ENCODE measurements at places on chromosomes 4 and X. TPM values are rescaled to one million over a fixed set of nuclear protein-coding genes. Genes with fewer than 3 reads are reported as not detected.
A peak's percentile ranks its signal among the peaks of the same experiment; 100 is the strongest.

GRCh38 chr4:8286719-8287342, 17.3 kb downstream of the HTRA3 start:
- no peak for DNase-seq

- no peak for DNase-seq
Measured at GRCh38 chr4:24927049-24927448, 14.2 kb upstream of the CCDC149 start.

- no peak for DNase-seq
Measured at GRCh38 chr4:1547131-1547855, 136.8 kb downstream of the FAM53A start.

DNA sequence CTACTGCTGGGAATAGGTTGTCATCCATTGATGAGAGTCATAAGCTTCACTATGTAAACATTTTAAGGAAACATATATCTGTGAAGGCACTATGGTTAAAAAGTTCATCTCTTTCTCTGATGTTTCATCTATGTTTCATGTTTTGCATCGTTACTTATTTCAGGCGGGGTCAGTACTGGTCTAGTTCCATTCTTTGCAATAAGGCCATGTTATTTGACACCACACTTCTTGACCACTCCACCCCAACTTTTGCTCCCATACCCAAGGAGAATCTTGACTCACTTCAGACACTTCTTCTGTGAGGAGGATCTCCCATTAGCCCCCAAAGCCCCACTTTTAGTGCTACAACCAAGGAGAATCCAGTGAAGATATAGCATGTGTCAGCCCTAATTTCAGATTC, 119.4 kb downstream of the GRIA3 start:
- no peak for DNase-seq

DNA sequence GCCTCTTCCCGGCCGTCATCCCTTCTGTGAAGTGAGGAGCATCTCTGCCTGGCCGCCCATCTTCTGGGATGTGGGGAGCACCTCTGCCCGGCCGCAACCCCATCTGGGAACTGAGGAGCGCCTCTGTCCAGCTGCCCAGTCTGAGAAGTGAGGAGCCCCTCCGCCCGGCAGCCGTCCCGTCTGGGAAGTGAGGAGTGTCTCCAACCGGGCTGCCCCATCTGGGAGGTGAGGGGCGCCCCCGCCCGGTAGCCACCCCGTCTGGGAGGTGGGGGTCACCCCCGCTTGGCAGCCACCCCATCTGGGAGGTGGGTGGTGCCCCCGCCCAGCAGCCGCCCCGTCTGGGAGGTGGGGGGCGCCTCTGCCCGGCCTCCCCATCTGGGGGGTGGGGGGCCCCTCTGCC, 142.3 kb downstream of the LAS1L start:
- no peak for DNase-seq

DNA sequence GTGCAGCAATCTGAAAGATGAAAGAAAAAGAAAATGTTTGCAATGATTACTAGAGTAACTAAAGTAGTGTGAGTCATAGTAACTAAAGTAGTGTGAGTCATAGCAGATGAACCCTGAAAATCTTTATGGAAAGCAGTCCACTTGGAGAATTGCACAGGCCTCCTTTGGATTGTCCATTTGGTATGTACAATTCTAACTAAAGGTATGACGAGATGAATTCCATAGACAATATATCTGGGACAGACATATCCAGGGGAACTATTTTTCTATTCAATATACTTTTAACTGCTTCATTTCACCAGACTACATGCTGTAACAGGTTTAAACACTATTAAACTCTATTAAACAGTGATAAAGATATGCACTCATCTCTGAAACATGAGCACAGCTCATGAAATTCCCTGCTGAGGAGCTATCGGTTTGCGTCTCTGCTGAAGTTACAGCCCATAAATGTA, 798.7 kb downstream of the PCDH7 start:
- no peak for DNase-seq

DNA sequence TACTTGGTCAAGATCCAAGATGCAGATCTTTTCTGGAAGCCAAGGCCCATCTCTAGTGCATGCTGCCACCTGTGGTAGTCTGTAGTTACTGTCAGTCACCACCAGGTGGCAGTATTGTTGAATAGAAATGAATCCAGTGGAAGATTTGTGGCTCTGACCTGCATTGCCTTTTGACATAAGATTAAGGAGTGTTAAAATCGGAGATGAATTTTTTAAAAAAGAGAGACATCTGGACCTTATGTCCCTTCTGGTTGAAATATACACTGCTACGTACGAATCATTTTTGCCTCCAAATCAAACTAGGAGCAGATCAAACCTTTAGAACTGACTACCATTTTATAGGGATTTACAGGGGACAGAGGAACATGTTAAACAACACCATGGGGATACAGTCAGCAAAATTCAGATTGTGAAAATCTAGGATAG, 46.9 kb upstream of the RHOH start:
- peak; percentile 77 for DNase-seq

TRPC3 gene
- not detected for total RNA-seq

GRCh38 chrX:17298564-17298963, 76.4 kb upstream of the NHS start:
- DNase-seq, result no peak

CASK gene
- 116 TPM for total RNA-seq

GRCh38 chr4:106579236-106579635, 210.7 kb upstream of the GIMD1 start:
- no peak for DNase-seq

UGT2A1 gene
- not detected for total RNA-seq

- no peak for DNase-seq
Measured at GRCh38 chrX:39133971-39134370, 332.7 kb downstream of the MID1IP1 start.

DNA sequence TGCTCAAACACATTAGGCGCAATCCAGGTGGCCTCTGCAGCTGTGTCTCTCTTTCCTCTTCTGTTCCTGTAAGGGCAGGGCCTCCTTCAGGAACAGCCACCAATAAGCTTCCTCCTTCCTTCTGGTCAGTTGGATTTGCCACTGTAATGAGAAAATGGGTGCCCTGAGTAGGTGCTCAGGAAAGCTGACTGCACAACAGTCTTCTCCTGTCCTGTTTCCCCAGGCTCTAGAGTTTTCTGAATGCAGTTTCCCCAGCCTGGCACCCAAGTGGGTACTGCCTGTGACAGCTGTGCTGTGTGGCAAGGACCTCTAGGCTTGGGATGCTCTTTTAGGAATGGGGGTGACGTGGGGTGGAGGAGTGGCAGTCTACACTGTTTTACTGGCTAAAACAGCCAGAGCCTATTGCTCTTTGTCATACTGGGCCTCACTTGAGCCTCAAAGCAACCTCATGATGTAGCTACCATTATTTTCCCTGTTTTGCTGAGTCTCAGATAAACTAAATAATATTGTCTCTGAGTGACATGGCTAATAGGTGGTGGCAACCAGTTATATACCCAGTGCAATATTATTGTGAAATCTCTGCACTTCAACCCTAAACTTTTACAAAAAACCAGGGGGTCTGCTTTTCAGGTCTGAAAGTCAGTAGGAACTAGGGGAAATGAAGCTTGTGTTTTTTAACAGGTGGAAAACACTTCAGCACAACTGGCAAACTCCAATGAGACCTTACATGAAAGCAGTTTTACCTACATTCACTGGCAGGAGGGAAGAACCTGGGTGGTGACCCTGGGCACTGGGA, 1.2 kb downstream of the CXCL2 start:
- DNase-seq, result no peak

DNA sequence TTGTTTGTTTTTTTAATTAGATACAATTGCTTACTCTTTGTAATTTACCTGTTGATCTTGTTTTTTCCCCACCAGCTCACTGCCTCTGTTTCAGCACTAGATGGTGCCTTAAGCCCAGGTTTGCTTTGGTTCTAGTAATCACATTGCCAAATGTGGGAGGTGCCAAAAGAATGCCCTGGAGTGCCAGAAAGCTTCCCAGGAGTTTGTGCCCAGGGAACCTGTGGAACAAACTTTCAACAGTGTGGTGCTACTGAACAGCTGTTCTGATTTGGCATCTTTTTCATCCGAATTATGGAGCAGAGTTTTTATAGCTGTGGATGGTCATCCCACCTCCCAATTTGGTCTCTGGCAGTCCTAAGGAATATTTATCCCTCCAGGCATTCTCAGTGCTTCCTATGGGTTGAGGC, 1000.7 kb downstream of the STIM2 start:
- no peak for DNase-seq

TRIM75 gene
- total RNA-seq, result not detected

DNA sequence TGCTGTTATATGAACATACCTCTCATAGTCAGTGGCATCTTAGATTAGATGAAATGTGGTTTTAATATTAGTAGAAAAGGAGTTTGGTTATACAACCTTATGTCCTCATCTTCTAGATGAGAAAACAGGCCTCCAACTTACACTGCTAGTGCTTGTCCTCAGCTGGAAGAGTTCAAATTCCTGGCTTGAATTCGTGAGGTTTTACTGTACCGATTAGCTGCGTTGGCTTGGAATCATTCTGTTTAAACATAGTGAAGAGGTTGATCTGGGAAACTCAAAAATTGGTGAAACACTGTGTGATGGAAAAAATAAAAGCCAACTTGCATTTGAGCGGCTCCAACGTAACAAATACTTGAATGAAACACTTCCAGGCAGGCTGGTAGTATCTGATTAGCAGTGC, 81.0 kb downstream of the LNX1 start:
- no peak for DNase-seq

GRCh38 chr4:2489841-2490552, 21.1 kb downstream of the RNF4 start:
- DNase-seq, result no peak

DNA sequence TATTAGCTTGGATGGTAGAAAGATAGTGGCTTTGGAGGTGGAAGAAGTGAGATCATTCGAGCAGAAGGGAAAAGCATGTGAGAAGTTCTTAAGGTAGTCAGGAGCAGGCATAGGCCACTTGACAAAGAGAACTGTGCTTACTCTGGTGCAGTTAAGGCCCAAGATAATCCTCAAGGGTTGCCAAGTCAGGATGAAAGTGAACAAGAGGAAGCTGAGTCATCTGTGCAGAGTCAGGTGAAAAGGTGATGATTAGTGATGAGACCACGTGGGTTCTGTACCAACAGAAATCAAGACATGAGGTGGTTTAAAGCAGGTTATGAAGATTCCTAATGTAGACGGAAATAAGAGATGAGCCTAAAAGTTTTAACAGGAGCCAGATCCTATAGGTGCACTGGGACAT, 369.8 kb downstream of the DTHD1 start:
- DNase-seq, result no peak

ATG4A gene
- total RNA-seq, result 7.6 TPM

DNA sequence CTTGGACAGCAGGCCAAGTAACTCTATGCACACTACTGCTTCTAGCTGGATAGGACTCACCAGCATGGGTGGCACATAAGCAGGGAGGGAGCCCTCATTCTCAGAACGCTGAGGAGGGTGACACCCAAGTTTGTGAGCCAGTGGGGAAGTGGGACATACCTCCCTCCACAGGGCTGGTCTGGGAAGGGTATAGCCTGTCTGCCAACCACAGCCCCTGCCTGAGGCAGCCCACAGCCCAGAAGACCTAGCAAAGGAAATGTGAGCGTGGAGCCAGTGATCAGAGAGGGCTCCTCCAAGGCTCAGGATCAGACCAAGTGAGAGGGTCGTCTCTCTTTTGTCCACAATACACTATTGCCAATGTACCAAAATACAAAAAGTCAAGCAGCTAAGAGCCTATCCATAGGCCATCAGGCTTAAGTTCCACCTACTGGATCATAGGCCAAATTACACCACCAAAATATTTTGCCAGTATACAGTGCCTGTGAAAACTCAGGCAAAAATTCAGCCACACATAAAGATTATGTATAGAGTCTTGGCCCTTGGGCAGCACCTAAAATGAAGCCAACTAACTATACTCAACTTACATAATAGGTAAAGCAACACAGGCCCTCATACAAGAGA, 1203.1 kb downstream of the PCDH18 start:
- DNase-seq, result no peak

GASK1B gene
- 0.58 TPM for total RNA-seq

KCNE5 gene
- total RNA-seq, result not detected

- DNase-seq, result no peak
Measured at GRCh38 chr4:136203199-136203598, 1329.1 kb downstream of the PCDH18 start.

DNA sequence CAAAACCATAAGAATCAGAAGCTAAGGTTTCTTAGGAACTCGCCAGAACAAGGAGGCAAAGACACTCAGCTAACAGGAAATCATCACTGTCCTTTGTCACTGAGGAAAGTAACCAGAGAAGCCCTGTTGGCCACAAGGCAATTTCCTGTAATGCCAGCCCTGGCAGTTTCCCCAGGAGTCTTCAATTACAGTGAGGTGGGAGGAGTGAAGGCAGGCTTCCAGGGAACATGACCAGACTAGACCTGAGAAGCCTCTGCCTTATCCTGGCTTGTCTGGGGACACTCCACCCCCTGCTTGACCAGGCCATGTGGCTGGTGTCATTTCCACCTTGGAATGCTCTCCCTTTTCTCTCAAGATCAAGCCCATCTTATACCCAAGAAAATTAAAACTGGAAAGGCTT, 125.3 kb downstream of the COL4A6 start:
- no peak for DNase-seq

- DNase-seq, result no peak
Measured at GRCh38 chr4:64305565-64306254, 103.5 kb downstream of the TECRL start.

BTK gene
- total RNA-seq, result 1.9 TPM

DNA sequence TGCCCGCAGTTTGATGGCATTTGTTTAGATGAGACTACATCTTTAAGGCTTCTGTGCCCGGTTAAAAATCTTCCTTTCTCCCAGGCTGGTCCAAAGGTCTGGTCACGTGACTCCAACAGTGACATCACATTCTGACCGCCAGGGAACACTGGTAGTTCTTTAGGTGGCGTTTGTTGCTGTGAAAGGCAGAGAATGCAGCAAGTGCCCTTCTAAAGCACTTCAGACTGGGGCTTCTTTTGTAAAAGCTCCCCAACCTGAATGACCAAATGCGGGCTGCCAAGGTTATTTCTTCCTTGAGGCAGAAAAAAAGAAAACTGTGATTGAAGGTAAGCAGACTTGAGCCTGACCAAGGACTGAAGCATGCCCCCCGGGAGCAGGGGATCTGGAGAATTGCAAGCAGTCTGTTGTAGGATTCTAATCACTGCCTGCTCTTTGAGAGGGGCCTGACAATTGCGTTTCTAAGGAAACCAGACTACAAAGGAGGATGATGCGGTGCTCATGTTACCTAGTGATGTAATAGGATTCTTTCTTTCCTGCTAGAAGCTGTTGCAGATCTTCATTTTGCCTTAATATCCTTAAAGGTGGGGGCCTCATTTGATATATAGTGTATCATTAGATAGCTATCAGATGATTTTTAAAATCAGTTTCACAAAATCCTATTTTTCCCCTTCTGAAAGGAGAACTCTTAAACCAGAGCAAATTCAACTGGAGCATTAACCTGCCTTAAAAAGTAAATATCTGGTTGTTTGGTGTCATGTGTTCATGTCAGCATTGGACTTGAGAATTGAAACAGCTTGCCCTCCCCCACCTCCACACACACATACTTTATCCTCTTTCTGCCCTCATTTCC, 133.1 kb downstream of the AKAP4 start:
- no peak for DNase-seq

DNA sequence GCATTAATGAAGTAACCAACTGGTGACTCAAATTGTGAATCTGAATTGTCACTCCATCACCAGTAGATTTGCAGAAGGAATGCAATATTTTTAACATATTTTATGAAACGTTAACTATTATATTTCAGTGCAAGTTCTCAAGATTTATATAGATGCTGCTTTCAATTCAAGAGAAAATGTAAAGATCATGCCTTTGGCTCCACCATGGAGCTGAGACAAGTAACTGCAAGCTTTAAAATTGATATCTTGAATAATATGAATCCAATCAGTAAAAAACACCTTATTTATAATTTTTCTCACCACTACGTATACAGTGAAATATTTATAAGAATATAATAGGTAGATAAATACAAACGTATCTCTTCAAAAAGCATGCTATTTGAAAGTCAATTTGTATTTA, 27.8 kb upstream of the GALNTL6 start:
- DNase-seq, result no peak

HSFX3 gene
- total RNA-seq, result not detected

CTAG1A gene
- total RNA-seq, result not detected

Measured in CD4-positive, alpha-beta memory T cell (primary cell).